ENCODE measurements at places on chromosomes 7 and 10.

- DNase-seq = no peak
Observed at GRCh38 chr7:88276605-88277153, 30.0 kb downstream of the STEAP4 start.

GRCh38 chr10:85961073-85961472, 405.5 kb downstream of the GRID1 start:
- no peak for DNase-seq

DNA sequence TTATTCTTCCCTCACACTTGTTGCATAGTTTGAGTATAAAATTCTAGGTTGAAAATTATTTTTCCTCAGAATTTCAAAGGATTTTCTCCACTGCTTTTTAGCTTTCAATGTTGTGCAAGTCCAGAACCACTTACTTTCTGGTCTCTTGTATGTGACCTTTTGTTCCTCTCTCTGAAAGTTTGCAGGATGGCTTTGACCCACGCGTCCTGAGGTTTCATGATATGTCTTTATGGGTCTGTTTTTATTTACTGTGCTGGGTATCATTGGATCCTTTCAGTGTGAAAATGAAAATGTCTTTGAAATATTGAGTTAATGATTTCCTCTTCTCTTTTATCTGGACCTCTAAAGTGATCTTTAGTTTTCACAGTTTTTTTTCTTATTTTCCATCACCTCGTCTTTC, 38.5 kb downstream of the C1GALT1 start:
- no peak for DNase-seq

GRCh38 chr10:11667756-11668155, 56.3 kb upstream of the USP6NL start:
- DNase-seq = no peak

GRCh38 chr7:127730658-127731276, 78.8 kb downstream of the SND1 start:
- no peak for DNase-seq

DNA sequence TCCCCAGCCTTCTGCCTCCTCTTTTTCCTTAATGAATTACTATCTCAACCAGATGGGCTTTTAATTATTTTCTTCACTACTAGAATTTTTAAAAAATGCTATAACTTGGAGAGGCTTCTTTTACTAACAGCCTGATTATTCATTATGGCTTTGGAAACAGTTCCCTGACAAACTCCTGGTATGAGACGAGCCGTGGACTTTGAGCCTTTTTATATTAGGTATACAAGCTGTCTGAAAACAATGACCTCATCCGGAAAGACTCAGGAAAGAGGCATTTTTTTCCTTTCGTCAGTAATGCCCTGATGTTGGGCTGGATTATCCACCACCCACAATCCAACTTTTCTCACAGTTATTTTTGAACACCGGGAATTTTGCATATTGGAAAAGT, 26.7 kb upstream of the ABLIM1 start:
- DNase-seq = no peak

GRCh38 chr10:60295028-60295937, 94.4 kb downstream of the ANK3 start:
- no peak for DNase-seq

- no peak for DNase-seq
Observed at GRCh38 chr10:69657430-69657829, 27.4 kb downstream of the FAM241B start.

- no peak for DNase-seq
Observed at GRCh38 chr10:21953585-21954057, 49.9 kb downstream of the DNAJC1 start.

GRCh38 chr10:93481637-93482144, 443 bp downstream of the MYOF start:
- no peak for DNase-seq

GRCh38 chr7:50560865-50561351, 4.3 kb downstream of the DDC start:
- no peak for DNase-seq

- DNase-seq = no peak
Observed at GRCh38 chr7:129949292-129950133, 3.2 kb downstream of the UBE2H start.

DNA sequence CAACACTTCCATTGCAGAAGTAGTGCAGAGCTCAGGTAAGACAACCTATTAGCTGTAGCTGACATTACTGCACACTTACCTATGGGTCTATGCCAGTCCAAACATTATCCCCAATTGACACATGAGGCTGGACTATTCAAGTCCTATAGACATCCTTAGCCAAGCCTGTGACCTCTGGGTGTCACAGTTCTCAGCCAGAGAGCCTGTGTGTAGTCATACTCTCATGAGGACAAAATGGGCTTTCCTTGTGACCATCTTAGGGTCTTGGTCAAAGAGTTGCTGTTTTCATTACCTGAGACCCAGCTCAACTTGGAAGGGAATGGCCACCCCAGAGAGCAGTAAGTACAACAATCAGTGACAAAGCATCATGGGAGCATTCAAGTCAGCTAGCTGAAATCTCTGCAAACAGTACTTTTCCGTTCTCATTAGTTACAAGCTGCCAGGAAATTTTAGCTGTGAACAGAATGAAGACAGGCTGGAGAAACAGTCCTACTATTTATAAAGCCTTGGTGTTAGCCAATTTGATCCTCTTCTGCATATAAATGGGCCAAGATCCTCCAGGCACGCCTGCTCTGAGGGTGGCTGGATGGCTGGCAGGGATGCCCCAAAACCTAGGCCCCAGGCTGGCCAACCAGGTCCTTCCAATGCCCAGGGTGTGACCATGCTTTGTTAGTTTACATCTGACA, 44.3 kb downstream of the NUDCD3 start:
- DNase-seq = no peak
